H1 (cell line): ENCODE measurements at places on chromosomes 3 and 15. TPM values are rescaled to one million over a fixed set of nuclear protein-coding genes. Genes with fewer than 3 reads are reported as not detected.

DNA sequence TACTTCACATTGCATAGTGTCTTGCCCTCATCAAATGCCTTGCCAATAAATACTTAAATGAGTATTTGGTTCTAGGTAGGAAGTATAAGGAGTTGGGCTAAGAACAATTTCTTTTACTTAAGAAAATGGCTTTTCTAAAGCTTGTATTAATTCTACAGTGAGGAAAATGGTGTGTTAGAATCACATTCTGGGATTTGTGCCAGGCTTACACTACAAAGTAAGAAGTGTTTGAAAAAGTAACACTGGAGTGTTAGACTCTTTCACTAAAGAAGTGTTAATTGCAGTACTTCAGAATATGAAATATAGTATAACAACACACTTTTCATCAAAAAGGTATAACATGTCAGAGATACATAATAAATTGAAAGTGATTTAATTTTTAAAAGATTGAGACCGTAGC lies 328.7 kb downstream of the C3orf38 start:
- no peaks in the 10 kb centered on the region for H3K27me3 ChIP-seq
- DNase-seq: no peak
- no peak overlapping the region for H3K27ac ChIP-seq
- no peaks in the 10 kb centered on the region for H3K36me3 ChIP-seq
- no peak overlapping the region for H3K4me3 ChIP-seq

GRCh38 chr3:65963787-65964677 lies 74.7 kb downstream of the MAGI1 start:
- H3K4me3 ChIP-seq: no peak overlapping the region
- no peak for DNase-seq
- H3K27ac ChIP-seq: no peak overlapping the region; the same call in 1 of the 2 replicates
- H3K4me1 ChIP-seq: no peaks in the 10 kb centered on the region; the same call in 1 of the 2 replicates
- no peaks in the 10 kb centered on the region for H3K36me3 ChIP-seq

DNA sequence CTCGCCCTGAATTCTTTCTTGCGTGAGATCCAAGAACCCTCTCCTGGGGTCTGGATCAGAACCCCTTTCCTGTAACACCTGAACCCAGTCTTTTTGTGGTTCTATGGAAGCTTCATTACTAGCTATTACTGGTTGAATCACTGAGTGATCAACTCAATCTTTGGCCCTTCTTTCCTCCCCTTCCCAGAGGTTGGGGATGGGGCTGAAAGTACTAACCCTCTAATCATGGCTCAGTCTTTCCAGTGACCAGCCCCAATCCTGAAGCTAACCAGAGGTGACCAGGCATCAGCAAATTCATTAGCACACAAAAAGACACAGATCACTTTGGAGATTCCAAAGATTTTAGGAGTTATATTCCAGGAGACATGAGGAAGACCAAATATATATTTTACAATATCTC lies 39.5 kb downstream of the HERC1 start:
- no peak for DNase-seq
- H3K36me3 ChIP-seq: no peaks in the 10 kb centered on the region
- peaks cover 7% of the 10 kb centered on the region for H3K4me1 ChIP-seq
- H3K4me3 ChIP-seq: no peak overlapping the region
- no peaks in the 10 kb centered on the region for H3K27me3 ChIP-seq

DNA sequence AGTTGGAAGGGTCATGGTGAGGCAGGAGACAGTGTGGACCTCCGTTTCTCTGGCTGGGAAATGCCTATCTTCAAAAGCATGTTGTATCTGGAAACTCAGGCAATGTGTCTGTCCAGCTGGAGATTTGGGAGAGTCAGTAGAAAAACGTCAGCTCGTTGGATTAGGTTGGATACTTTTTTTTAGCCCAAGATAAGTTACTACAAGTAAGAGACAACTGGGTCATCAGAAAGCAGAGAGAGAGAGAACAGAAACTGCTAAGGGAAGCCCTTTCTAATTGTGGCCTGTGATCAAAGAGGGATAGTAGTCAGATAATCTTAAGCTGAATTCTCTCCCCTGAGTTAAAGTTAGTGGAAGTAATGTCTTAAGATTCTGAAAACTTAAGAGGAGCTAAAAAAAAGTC lies 78.9 kb upstream of the ZNF280D start:
- no peaks in the 10 kb centered on the region for H3K27me3 ChIP-seq
- H3K36me3 ChIP-seq: no peaks in the 10 kb centered on the region
- no peak for DNase-seq
- no peaks in the 10 kb centered on the region for H3K4me1 ChIP-seq
- H3K27ac ChIP-seq: no peak overlapping the region

DNA sequence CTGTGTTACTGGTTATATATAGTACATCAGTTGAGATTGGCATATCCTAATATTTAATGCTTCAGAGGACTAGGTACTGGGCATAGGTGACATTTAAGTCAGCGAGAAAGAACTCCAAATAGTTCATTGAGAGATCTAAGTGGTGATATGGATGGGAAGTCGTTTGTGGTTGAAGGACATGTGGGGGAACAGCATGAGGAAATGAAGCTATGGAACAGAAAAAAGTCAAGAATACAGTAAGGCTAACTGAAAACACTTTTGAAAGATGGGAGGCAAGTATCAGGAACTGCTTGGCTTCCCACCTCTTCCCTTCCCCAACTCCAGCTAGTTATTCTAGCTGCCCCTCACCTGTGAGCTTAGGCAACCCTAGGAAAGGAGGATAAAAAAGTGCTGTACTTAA lies 3.7 kb upstream of the MYO5A start:
- peaks cover 4% of the 10 kb centered on the region; the same call in 1 of the 2 replicates for H3K4me1 ChIP-seq
- no peak overlapping the region for H3K27ac ChIP-seq
- no peaks in the 10 kb centered on the region for H3K36me3 ChIP-seq

- H3K36me3 ChIP-seq: no peaks in the 10 kb centered on the region
- no peak for DNase-seq
- H3K27ac ChIP-seq: no peak overlapping the region
- H3K4me3 ChIP-seq: no peak overlapping the region
Measured at GRCh38 chr3:188627652-188628051, 473.7 kb downstream of the LPP start.

DNA sequence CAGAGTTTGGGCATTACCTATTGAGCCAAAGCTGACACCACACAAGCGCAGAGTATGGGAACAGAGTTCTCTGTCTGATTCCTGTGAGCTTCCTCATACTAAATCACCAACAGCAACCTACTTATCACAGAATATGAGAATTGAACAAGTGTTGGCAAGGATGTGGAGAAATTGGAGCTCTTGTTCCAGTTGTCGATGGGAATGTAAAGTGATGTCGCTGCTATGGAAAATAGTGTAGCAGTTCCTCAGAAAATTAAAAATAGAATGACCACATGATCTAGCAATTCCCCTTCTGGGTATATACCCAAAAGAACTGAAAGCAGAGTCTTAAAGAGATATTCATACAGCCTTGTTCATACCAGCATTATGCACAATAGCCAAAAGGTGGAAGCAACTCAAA lies 33.4 kb downstream of the CD86 start:
- H3K27ac ChIP-seq: no peak overlapping the region
- DNase-seq: no peak
- H3K27me3 ChIP-seq: no peaks in the 10 kb centered on the region
- no peaks in the 10 kb centered on the region for H3K4me1 ChIP-seq

- H3K27me3 ChIP-seq: no peaks in the 10 kb centered on the region
- no peaks in the 10 kb centered on the region for H3K4me1 ChIP-seq
- H3K36me3 ChIP-seq: no peaks in the 10 kb centered on the region
- no peak for DNase-seq
- H3K4me3 ChIP-seq: no peak overlapping the region
Measured at GRCh38 chr15:53397041-53397616, 362.3 kb downstream of the WDR72 start.

DNA sequence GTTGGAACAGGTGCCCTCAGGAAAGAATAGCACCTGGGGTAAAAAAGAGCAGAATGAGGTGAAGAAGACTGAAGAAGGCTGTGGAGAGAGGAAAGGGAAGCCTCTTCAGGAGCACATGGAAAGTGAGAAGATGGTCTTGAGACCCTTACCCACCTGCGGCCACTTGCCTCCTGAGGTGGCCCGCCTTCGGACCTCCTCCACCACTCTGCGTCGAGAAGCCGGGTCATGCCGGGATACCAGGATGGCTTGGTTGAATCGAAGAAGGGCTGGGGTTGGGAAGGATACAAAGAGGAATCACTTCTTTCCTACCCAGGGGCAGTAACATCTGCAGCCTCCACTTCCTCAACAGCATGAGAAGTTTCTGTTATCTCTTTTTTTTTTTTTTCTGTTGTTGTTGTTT lies 3.0 kb downstream of the LPCAT4 start:
- no peak overlapping the region for H3K27ac ChIP-seq
- no peaks in the 10 kb centered on the region for H3K27me3 ChIP-seq
- no peak for DNase-seq
- peaks cover 5% of the 10 kb centered on the region for H3K36me3 ChIP-seq
- H3K4me3 ChIP-seq: no peak overlapping the region
- peaks cover 7% of the 10 kb centered on the region for H3K4me1 ChIP-seq

GRCh38 chr3:171944118-171945016 lies 95.0 kb upstream of the FNDC3B start:
- H3K27ac ChIP-seq: no peak overlapping the region
- no peaks in the 10 kb centered on the region for H3K4me1 ChIP-seq
- no peaks in the 10 kb centered on the region for H3K36me3 ChIP-seq
- no peak overlapping the region for H3K4me3 ChIP-seq

DNA sequence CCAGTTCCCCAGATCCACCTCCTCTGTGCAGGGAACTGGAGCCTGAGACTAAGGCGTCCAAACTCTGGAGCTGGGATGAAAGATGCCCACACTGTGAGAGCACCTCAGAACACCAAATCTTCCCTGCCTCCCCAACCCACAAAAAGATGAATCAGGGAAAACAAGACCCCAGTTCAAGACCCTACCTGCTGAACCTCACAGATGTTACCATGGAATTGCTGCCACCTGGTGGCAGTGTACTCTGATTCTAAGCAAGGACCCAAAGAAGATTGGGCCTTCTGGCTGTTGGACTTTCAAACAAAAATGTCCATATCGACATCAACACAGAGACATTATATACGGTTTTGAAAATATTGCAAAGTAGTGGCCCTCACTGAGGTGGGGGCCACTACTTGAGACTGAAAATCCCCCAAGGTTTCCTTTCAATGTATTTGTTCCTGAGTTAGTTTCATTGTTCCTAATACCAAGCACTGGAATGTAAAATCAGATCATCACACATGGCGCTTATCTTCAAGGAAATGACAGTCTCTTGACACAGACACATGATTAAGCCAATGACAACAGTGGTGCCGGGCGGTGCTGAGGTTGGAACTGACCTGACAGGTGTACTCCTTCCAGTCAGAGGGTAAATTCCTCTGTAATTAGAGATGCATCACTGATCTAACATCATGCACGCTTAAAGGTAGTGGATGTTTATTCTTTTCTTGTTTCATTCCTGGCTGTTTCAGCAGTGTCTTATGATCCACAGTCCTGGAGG lies 67.6 kb downstream of the SLC6A11 start:
- H3K27ac ChIP-seq: no peak overlapping the region
- H3K27me3 ChIP-seq: peaks cover 9% of the 10 kb centered on the region
- H3K4me3 ChIP-seq: no peak overlapping the region
- peak; percentile 61 for DNase-seq
- no peaks in the 10 kb centered on the region for H3K36me3 ChIP-seq

GRCh38 chr15:72785841-72786240 lies 2.3 kb upstream of the ADPGK start:
- no peaks in the 10 kb centered on the region for H3K36me3 ChIP-seq
- no peak overlapping the region for H3K4me3 ChIP-seq
- no peaks in the 10 kb centered on the region for H3K27me3 ChIP-seq
- no peak for DNase-seq
- H3K4me1 ChIP-seq: no peaks in the 10 kb centered on the region

DNA sequence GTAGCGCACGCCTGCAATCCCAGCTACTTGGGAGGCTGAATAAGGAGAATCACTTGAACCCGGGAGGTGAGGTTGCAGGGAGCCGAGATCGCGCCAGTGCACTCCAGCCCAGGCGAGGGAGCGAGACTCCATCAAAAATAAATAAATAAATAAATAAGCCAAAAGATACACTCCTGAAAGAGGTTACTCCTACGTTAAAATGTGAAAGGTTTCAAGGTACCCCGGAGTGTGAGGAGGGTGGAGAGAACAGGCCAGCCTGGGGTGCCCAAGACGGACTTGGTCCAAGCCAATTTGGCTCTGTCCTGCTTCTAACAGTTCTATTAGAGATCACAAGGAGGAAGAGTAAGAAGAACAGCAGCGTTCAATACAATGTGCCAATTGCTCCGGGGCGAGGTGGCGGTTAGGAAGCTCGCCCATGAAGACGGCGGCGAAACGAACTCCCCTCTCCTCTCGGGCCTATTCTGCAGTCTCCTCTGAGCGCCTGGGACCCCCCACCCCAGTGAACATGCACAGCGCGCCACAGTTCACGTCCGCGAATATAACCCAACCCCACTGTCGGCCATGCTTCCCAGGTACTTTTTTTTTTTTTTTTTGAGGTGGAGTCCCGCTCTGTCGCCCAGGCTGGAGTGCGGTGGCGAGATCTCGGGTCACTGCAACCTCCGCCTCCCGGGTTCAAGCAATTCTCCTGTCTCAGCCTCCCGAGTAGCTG lies 942 bp downstream of the ELP6 start:
- no peak for DNase-seq
- H3K4me3 ChIP-seq: peak overlapping the region; percentile 92
- peaks cover 4% of the 10 kb centered on the region; the same call in 1 of the 2 replicates for H3K4me1 ChIP-seq
- H3K27me3 ChIP-seq: no peaks in the 10 kb centered on the region

DNA sequence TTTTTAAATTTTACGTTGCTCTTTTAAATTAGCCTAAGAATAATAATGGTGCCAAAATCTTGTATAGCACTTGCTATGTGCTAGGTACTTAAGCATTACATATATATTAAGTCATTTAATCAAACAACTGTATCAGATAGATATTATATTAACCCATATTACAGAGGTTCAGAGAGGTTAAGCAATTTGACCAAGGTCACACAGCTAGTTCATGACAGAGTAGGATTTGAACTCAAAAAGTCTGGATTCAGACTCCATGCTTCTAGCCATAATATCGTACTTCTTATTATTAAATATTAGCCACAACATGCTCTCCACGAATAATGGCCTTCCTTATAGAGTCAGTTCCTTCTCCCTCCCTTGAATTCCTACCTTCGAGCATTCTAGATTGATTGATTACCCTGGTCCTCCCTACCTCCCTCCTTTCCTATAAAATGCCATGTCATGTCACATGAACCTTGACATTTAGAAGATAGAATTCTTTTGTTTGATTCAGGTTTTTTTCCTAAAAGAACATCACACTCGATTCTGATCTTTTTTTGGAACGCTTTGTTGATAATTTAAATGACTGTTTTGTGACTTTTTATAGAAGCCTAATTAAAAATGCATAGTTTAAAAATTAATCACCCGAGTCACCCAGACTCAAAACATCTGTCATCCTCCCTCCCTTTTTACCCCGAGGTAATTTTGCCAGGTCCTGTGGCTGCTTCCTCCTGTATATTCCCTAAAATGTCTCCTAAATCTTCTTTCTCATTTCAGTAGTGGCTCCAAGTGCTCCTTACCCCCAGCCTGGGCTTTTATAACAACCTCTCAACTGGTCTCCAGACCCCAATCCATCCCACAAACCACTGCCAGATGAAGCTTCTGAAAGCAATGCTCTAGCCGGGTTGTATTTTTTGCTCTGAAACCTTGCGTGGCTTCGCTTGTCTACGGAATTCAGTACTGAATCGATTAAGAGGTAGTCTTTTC lies 8.5 kb upstream of the PSMD6 start:
- no peak overlapping the region for H3K27ac ChIP-seq
- peaks cover 3% of the 10 kb centered on the region for H3K4me1 ChIP-seq
- H3K4me3 ChIP-seq: no peak overlapping the region

- no peak overlapping the region for H3K4me3 ChIP-seq
- H3K4me1 ChIP-seq: no peaks in the 10 kb centered on the region
- H3K27ac ChIP-seq: no peak overlapping the region
- H3K27me3 ChIP-seq: no peaks in the 10 kb centered on the region
- DNase-seq: peak; percentile 76
Measured at GRCh38 chr3:49703443-49703927, 14.1 kb downstream of the RNF123 start.

Gene C3orf20
- not detected in 2 replicates for total RNA-seq

Gene RAB27A
- 6.5 and 7.5 TPM in 2 replicates for total RNA-seq

Gene LIPH
- 0.44 TPM in 1 of 2 replicates, not detected in the other for total RNA-seq

Gene SPATA12
- total RNA-seq: 0.19 and 0.34 TPM in 2 replicates

Gene GSK3B
- total RNA-seq: 46.8 and 50.7 TPM in 2 replicates

Gene PDZRN3
- 16.8 and 20.5 TPM in 2 replicates for total RNA-seq

Gene FANCD2OS
- total RNA-seq: not detected in 2 replicates

Gene SNAP23
- 71.3 and 72.8 TPM in 2 replicates for total RNA-seq
